ENCODE measurements at places on chromosomes 6 and 20.

DNA sequence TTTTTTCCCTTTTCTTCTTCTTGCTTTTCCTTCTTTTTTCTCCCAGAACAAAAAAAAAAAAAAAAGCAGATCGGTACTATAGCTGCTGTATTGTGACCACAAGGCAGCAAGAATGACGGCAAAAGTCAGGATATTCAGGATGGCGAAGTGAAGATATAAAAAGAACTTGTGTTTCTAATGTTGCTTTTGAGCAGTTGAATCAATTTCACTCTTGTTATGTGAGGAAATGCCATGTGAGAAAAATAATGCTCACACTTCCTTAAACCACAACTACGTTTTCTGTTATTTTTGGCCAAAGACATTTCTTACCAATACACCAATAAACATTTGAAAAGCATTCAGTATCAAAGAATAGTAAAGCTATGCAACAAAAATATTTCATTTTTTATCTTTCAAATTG lies 510.5 kb downstream of the HACE1 start:
- DNase-seq: no peak

- DNase-seq: peak; percentile 87
Measured at GRCh38 chr20:4795394-4795793, 73.7 kb downstream of the PRND start.

DNA sequence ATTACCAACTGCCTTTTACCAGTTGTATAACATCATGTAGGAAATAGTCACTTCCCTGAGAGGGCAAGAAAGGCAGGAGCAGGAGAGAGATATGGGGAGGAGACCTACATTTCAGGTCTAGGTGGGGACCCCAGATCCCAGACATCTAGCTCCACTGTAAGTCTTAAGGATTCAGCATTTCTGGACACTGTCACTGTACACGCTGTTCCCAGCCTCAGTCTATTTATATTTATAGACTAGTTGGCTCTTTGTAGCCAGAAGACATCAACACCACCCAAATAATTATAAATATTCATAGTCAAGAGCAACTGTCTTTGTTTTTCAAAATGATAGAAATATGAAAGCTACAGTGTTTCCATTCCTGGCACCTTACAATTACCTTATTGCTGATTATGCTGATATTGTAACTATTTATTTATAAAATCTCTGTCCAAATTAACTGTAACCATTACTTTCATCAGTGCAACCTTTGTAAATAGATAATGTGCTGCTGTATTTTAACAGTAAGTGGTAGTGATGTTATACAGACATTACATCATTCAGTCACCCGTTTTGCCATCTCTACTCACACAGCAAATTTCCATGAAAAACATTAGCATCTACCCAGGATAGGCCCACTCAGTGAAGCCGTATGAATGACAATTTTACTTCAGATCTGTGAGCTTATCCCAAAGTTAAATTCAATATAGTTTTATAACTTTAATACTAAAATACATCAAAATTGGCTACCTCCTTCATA lies 162.8 kb downstream of the PTPRK start:
- DNase-seq: no peak

DNA sequence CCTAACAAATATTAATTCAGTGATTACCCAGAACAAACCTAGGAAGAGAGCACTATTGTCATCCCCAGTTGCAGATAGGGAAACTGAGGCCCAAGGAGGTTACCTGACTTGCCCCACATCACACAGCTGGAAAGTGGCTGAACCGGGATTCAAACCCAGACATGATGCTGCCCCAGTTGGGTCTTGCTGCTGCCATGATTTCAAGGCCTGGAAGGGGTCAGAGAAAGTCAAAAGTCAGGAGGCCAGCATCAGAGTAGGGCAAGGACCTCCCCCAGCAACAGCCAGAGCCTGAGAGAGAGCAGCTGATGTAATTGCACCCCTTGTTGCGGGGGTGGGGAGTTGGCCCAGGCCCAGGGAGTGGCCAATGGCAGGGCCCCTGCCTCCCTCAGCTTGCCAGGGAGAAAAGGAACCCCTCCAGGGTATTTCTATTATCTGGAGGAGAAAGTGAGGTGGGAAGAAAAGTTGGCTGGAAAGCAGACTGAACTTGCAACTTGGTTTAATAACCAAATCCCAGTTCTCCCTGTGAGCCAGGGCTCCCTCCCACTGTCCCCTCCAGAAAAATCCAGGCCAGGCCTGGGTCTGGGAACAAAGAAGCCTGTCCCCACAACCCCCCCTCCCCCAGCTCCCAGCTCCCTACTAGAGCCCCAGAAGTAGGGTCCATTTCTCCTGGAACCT lies 83.6 kb downstream of the MRPL14 start:
- DNase-seq: no peak

GRCh38 chr20:58981628-58982364 lies 740 bp downstream of the NELFCD start:
- no peak for DNase-seq

GRCh38 chr6:105313211-105313610 lies 89.7 kb downstream of the PREP start:
- DNase-seq: no peak

DNA sequence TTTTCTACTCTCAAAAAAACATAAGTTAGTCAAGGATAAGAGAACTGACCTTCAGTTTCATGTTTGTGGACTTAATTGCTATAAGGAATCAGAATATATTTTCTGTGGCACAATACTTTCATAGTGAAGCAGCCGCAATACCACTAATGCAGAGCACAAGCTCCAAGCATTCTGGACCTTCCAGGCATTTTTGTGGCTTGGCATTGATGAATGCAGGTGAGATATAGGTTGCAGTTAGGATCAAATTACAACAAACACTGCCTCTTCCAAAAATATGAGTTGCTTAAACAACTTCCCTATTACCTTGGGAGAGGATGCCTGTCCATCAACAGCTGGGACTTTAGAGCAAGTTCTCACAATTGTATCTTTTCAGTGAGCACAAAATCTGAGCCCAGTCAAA lies 162.8 kb upstream of the RSPO3 start:
- DNase-seq: no peak

DNA sequence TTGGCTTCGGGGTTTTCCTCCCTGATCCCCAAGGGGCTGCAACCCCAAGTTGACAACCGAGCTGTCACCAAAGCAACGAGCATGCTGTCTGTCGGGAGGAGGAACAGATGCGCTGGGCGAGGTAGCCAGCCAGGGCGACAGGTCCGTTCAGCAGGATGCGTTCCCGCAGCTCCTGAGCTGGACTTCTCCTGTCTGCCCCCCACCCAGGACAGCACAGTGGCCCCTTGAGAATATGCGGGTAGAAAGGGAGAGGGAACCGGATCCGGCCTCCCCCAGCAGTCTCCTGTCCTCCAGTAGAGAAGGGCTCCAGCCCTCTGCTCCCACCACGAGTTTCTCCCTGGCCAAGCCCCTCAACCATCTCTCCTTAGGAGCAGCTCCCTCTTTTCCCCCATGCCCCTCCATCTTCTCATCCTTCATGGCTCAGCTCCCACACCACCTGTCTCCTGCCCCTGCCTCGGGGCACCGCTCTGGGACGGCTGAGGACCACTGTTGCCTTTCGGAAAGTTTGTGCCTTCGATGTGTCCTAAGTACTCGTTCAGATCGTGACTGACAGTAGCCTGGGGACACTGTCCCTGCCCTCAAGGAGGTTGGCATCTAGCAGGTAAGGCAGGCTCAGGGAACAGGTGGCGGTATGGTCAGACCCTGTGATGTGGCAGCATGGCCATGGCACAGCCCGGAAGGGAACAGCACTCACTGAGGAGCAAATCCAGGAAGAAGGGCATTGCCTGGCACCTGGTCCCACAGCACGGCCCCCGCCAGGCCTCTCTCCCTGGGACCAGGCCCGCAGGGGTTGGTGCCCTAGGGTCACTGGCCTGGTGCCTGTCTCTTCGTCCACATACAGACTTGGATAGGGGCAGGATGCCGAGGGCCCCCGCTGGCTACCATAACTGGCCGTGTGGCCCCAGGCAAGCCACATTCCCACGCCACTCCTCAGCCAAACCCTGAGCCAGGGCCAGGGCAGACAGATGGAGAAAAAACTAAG lies 96.3 kb downstream of the ASXL1 start:
- no peak for DNase-seq

DNA sequence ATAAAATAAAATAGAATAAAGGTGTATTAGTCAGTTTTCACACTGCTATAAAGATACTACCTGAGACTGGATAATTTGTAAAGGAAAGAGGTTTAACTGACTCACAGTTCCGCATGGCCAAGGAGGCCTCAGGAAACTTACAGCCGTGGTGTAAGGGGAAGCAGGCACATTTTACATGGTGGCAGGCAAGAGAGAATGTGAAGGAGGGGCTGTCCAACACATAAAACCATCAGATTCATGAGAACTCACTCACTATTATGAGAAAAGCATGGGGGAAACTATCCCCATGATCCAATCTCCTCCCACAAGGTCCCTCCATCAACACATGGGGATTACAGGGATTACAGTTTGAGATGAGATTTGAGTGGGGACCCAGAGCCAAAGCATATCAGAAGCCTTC lies 41.1 kb upstream of the BCAS1 start:
- no peak for DNase-seq

- DNase-seq: no peak
Measured at GRCh38 chr6:113894712-113895674, 37.8 kb downstream of the MARCKS start.

- no peak for DNase-seq
Measured at GRCh38 chr20:5192570-5193431, 66.0 kb downstream of the CDS2 start.

DNA sequence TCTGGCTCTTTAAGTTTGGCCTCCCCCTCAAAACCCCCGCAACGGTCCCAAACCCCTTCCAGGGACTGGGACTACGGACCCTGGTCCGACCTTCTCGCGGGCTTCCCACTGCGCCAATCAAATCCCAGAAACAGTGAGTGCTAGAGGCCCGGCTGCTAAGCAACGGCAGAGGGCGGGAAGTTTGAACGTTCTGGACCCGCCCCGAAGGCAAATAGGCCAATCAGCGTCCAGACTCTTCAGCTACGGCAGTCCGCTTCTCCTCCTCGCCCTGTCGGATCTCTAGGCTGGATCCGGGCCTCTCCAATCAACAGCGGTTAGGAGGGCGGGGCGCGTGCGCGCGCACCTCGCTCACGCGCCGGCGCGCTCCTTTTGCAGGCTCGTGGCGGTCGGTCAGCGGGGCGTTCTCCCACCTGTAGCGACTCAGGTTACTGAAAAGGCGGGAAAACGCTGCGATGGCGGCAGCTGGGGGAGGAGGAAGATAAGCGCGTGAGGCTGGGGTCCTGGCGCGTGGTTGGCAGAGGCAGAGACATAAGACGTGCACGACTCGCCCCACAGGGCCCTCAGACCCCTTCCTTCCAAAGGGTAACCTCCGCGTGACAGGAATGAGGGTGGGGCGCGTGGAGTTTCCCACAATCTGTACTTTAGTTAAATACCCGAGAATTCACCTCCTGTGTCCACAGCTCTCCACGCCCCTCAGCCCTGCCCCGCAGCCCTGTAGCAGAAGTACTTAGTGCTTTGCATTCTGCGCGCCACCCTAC lies at the start of gene MSH5:
TSS of gene MSH5 (plus strand) at position 367 of the 758 bp plus-strand sequence. CDS start 462 bp downstream, outside the sequence.
- peak; percentile 99 for DNase-seq

- DNase-seq: no peak
Measured at GRCh38 chr6:20706939-20707485, 172.8 kb downstream of the CDKAL1 start.

GRCh38 chr6:133953634-133954415 lies 801 bp downstream of the TBPL1 start:
- no peak for DNase-seq

DNA sequence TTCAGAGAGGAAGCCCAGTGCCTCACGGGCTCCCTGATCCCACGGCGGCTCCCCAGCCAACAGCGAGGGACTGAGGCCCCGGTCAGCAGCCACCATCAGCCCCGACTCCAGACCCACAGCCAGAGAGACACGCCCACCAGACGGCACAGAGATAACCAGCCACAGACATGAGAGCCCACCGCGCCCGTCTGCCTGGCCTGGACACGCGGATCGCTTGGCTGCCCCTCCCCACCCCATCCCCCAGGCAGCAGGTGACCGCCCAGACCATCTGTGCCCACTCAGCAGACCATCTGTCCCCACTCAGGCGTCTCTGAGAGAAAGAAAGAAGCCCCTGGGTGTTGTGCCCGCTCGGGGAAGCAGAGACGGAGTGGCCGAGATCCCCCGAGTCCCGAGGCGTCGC lies 55.5 kb upstream of the CHRNA4 start:
- DNase-seq: no peak

GRCh38 chr6:158818581-158819212 lies 471 bp downstream of the EZR start:
- peak; percentile 63 for DNase-seq

DNA sequence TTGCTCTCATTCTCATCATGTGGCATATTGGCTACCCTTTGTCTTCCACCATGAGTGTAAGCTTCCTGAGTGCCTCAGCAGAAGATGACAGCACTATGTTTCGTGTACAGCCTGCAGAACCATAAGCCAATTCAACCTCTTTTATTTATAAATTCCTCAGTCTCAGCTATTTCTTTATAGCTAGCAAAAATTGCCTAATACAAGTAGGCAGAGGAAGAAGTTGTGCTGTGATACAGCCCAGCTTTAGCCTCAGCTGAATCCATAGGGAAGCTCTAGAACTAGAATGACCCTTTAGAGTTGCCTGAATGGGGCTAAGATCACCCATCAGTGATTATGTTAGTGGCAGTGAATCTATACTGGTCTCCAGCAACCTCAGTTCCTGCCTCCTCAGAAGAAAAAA lies 19.0 kb upstream of the SERINC1 start:
- DNase-seq: no peak

DNA sequence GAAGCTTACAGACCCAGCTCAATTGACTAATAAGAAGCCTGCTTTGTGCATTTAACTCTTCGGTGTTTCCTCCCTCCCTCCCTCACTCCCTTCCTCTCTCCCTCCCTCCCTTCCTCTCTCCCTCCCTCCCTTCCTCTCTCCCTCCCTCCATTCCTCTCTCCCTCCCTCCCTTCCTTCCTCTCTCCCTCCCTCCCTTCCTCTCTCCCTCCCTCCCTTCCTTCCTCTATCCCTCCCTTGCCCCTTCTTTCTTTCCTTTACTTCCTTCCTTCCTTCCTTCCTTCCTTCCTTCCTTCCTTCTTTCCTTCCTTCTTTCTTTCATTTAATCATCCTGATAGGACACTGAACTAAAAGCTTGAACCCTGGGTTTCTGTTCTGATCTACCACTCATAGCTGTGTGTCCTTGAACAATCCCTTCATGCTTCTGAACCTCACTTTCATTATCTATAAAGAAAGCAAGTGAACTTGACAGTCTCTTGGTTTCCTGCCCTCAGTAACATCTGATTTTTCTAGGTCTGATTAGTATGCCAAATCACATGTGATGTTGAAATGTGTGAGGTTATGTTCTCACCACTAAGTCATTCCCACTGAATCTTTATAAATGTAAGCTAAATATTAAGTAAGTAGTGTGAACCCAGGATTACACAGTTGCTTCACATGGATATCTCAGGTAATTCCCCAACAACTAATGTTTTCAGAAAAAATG lies 132.3 kb upstream of the BMP2 start:
- DNase-seq: no peak
